ENCODE measurements at places on chromosomes 7 and 10.

GRCh38 chr10:116803451-116804249 lies 45.6 kb upstream of the ENO4 start:
- no peak for DNase-seq

DNA sequence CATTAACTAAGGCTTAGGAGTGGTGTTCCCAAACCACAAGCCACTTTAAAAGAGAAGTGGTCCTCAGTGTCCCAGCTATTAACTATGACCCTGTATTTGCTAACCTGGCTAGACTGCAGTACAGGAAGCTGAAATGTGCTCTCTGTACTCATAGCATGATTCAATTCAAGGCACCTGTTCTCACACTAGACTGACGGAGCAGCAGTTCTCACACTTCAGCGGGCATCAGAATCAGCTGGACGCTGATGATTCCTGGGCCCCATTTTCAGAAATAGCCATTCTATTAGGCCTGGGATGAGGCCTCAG lies 24.5 kb upstream of the MSRB2 start:
- DNase-seq: no peak

DNA sequence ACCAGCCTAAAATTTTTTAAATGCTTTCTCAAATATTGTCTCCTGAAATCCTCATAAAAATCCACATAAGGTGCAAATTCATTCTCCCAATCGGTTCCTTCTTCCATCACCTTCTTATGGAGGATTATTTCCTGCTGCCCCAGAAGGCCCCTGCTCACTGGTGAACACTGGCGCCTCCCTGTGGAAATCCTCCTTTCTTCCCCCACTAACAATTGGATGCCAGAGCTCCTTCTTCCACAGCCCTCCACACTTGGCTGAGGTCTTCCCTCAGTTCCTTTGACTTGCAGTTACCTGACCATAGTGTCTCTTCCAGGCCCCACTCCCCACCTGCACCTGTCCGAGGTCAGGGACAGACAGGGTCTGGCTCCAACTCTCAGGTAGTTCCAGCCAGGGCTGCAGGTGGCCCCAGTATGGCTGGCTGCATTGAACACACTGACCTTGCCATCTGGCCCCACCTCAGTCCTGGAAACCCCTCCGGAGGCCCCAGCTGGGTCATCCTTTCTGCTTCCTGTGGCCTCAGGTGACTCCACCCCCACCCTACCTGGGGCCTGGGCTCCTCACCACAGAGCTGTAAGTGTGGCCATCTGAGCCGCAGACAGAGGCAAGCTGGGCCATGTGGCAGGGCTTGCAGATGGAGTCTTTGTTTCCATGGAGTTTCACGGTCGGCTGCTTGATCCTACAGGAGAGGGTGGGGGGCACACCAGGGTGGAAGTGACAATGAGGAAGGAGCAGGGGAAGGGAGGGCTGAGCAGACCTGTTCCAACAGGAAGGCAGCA lies 18.4 kb downstream of the SPOCK2 start:
- no peak for DNase-seq

GRCh38 chr10:35378541-35379210 lies 42.4 kb downstream of the CCNY start:
- no peak for DNase-seq

- DNase-seq: no peak
These were observed 5.2 kb upstream of the CUBN start for GRCh38 chr10:17134737-17135260.

DNA sequence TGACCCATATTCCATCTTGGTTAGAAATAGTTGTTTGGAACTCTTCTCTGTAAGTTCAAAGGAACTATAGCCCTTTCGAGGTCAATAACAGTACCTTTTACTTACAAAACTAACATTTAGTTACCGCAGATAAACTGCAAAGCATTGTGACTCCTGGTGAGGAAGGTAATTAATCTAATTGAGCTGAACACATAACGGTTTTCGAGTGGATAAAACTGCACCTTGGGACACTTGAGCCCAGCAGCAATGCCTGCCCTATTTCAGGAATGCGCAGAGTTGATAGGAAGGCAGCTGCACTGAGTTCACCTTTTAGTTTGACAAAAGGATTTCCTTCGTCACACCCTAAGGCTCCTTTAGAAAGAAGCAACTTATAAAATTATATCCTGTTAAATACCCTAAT lies 75.4 kb downstream of the JAZF1 start:
- no peak for DNase-seq

- no peak for DNase-seq
These were observed 48.8 kb upstream of the CARD11 start for GRCh38 chr7:3092468-3092867.

GRCh38 chr7:31110331-31111108 lies 58.4 kb downstream of the ADCYAP1R1 start:
- no peak for DNase-seq

- DNase-seq: no peak
These were observed 26.2 kb upstream of the CSGALNACT2 start for GRCh38 chr10:43111921-43112607.

- DNase-seq: no peak
These were observed 108.7 kb upstream of the ADAM12 start for GRCh38 chr10:126496771-126497545.

DNA sequence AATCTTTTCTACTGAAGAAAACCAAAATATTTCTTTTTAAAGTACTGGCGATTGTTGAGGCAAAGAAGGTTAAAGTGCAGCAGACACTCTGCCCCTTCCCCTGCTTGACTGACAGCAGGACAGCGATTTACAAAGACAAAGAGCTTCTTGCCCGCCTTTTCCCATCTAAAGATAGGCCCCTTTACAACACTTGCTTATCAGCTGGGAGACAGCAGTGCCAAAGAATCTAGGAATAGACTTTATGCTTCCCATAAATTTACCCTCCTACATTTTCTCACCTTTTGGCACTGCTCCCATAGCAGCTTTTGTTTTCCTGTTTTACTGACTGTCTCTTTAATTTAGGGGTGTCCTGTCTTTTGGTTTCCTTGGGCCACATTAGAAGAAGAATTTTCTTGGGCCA lies 824.1 kb downstream of the CCSER2 start:
- no peak for DNase-seq

DNA sequence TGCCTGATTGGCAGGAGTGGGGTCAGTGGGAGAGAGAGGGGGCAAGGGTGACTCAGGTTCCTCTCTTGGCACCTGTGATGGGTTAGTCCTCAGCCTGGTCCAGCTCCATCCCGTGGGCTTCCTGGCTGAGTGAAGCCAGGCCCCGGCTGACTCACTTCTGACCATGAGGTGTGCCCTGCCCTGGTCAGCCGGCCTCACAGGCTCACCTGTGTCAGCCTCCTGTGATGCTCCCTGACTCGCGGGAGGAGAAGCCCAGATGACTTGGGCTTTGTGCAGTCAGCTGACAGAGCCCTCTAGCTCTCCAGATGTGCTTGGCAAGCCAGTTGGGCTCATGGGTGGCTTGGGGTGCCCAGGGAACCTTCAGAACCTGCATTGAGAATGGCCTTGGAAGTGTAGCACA lies 16.0 kb upstream of the PPIF start:
- no peak for DNase-seq

GRCh38 chr10:132237871-132238270 lies 51.1 kb downstream of the DPYSL4 start:
- DNase-seq: no peak

GRCh38 chr10:18450298-18450697 lies 201.1 kb downstream of the NSUN6 start:
- no peak for DNase-seq

- no peak for DNase-seq
These were observed 98.3 kb downstream of the COL13A1 start for GRCh38 chr10:69899727-69900595.

- DNase-seq: no peak
These were observed 229.6 kb downstream of the PHF14 start for GRCh38 chr7:11203224-11203623.

DNA sequence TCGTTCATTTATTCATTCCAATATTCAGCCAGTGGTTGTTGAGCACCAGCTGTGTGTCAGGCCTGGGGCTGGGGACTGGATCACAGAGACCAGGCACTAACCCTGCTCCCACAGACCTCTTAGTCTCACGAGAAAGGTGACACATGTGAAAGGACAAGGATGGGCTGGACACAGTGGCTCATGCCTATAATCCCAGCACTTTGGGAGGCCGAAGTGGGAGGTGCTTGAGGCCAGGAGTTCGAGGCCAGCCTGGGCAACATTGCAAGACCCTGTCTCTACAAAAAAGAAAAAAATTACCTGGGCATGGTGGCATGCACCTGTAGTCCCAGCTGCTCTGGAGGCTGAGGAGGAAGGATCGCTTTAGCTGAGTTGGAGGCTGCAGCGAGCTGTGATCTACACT lies 105.9 kb upstream of the SDK1 start:
- DNase-seq: no peak

DNA sequence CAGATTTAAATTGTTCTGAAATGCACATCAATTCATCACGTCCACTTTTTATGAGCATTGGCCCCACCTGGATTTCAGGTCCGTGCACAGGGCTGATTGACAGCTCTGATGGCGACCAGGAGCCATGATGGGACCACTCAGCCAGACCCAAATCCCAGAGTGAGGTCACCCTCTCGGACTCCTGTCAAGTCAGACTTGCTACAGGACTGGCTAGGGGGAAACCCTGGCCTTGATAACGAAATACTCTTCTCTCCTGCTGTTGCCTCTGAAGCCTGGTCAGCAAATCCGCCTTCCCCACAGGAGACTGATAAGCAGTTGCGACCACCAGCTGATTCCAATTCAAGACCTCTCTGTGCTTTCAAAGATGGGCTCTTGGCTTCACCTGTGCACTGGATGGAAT lies 76.4 kb downstream of the CARD11 start:
- DNase-seq: no peak

GRCh38 chr7:105675934-105676371 lies 94.7 kb upstream of the EFCAB10 start:
- DNase-seq: no peak

Measured in esophagus squamous epithelium (tissue), 5 donors.